ENCODE measurements at places on chromosomes 7 and 10. TPM values are rescaled to one million over a fixed set of nuclear protein-coding genes. Genes with fewer than 3 reads are reported as not detected.

GNAT3 gene
- total RNA-seq, result not detected

HOXA3 gene
- total RNA-seq, result 14.3 TPM

SFXN2 gene
- total RNA-seq, result 2.1 TPM

NKX2-3 gene
- total RNA-seq, result 32.4 TPM

RBM48 gene
- 6.7 TPM for total RNA-seq
